Fibroblast of mammary gland (primary cell): ENCODE measurements at places on chromosomes 6 and 20.

GRCh38 chr6:68497927-68498326, 137.2 kb upstream of the ADGRB3 start:
- peak; percentile 17 for DNase-seq

DNA sequence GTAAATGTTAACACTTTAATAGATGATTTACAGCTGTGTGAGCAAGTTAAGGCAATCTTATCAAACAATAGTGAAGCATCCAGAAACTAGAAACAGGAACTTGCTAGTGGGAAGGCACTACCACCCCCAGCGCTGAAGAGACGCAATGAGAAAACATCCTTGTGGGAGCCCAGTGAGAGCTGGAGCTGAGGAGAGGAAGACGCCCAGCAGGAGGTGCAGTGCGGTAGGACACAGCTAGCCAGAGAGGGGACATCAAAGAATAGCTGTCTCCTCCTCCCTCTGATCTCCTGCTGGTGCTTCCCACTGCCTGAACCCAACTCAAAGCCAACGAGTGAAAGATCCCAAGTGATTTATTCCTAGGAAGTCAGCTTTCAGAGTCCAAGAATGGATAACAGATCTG, 140.3 kb downstream of the COL12A1 start:
- DNase-seq: peak; percentile 71

DNA sequence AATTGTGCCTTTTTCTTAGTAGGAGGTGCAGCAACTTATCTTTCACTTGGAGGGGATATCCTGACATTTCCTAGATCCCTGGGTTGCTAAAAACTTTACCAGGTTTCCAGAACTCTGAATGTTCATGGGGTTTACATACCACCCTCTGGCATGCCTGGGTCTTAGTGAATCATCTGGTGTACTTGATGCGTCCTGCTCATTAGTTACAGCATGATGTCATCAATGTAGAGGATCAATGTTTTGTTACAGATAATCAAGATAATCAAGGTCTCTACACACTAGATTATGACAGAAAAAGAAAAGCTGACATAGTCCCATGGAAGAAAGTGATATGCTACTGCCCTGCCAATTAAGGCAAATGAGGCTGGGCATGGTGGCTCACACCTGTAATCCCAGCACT, 27.0 kb downstream of the FITM2 start:
- DNase-seq: peak; percentile 12

DNA sequence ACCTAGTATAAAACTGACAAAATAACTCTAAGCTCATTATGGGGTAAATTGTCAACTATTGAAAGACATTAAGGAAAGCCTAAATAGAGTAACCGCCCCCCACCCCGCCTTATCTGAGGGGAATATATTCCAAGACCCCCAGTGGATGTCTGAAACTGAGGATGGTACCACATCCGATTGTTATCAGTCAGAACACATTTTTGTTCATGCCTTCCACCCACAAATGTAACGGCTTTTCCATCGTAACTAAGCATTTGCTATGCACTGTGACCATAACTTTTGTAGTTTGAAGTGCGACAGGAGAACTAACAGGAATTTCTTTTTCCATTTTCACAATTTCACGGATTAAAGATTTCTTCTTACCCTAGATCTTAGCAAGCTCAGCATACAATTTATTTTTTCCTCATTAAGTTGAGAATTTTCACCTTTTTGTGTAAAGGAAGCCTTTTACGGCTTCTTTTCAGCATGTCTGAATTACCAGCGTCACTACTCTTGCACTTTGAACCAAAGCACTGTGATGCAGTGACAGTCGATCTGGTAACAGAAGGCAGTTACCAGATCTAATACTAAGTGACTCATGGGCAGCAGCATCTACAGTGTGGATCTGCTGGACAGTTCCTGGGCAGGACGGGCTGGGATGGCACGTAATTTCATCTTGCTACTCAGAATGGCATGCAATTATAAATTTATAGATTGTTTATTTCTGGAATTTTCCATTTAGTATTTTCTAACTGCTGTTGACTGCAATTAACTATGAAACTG, 11.8 kb downstream of the CFAP61 start:
- DNase-seq: no peak

DNA sequence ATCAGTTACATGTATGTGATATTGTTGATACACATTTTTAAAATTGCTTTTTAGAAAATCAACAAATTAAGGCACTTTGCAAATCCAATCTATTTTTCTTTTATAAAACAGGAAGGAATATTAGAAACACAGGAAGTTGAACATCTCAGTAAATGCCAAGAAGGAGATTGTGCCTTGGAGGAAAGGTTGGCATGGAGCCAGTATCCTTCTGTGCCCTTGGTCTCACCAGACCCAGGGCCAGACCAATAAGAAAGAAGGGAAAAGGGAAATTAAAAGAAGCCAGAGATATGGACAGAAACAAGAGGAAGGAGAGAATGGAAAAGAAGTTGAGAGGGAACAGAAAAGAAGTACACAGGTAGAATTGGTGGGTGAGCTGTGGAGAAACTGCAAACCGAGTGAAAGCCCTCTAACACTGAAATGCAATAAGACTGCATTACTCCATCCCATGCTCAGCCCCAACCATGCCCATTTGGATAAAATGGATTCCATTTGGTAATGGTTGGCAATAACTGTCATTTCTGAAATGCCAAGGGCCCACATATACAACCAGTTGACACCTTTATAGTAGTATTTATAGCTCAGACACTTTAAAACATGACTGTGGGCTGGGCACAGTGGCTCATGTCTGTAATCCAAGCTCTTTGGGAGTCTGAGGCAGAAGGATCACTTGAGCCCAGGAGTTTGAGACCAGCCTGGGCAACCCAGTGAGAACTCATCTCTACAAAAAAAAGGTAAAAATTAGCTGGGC, 133.8 kb downstream of the GMPR start:
- DNase-seq: no peak

DNA sequence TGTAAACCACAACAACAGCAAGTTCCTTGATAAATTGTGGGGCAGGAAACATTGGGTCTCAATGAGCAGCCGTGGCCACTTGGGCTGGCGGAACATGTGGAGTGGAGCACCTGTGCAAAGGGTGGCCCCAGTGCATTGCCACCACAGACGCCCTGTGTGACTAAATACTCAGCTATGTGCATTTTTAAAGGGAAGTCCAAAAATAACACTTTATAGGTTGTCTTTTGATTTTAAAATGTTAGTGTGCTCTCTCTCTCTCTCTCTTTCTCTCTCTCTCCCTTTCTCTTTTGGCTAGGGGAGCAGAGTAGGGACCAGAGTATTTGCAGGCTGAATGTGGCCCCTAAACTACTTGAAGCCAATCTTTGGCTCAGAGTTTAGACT, 236.3 kb downstream of the BCAS1 start:
- DNase-seq: no peak
